ENCODE measurements at places on chromosomes 2 and 18. TPM values are rescaled to one million over a fixed set of nuclear protein-coding genes. Genes with fewer than 3 reads are reported as not detected.
A peak's percentile ranks its signal among the peaks of the same experiment; 100 is the strongest.

- DNase-seq: no peak
Observed at GRCh38 chr2:206452242-206452641, 8.9 kb downstream of the ADAM23 start.

DNA sequence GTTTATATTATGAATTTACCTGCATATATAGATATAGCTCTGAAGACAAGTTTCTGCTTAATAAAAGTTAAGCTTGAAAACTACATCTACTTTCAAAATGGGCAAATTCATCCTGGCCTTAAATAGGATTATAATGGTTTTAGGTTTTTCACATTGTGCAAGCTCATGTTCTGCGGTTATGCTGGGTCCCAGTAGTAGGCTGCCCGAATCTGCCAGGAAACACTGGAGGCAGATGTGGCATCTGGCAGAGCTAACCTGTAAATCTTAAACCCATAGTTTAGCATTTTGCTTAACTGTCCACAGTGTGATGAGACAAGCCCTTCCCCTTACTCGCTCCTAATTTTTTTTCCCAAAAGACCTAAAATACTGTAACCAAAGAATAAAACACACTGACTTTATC, 234.2 kb downstream of the TCF4 start:
- peak; percentile 48 for DNase-seq

DNA sequence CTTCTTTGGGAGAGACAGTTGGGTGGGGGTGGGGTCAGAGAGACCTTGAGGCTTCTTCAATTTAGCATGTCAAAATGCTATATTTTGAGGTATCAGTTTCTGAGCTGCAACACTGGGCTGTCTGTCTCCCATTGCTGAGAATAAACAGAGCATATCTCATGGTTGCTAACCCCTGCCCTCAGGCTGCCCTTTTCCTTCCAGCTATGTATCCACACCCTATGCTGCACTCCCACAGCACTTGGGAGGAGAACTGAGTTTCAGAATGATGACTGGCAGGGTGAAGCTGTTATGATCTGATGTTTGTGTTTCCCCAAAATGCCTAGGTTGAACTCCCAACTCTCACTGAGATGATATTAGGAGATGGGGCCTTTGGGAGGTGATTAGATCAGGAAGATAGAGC, 794.0 kb downstream of the RNF144A start:
- DNase-seq: no peak

DNA sequence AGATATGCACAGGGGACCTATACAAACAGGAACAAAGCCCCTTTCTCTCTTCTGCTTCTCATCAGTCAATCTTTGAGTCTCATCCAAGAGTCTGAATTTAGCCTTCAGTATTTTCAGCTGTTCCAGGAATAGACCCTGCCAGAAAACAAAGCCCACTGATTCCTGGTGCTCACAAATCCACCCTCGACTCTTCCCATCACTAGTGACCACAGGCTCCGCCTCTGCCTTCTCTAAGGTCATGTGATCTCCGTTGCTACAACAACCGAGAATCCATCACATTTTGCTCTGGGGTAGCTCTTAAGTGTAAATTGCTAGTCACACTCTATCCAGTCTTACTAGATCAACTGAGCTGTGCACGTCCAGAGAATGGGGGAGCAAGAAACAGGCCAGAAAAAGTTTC, 46.4 kb upstream of the SPTBN1 start:
- DNase-seq: no peak

- DNase-seq: no peak
Observed at GRCh38 chr2:190716176-190716807, 67.4 kb downstream of the NAB1 start.

GRCh38 chr2:128371248-128371630, 52.6 kb upstream of the HS6ST1 start:
- DNase-seq: no peak

SERPINB5 gene
- 49.4 TPM for total RNA-seq

GRCh38 chr2:230602562-230603230, 109.9 kb upstream of the CAB39 start:
- no peak for DNase-seq

GRCh38 chr2:98704499-98705332, 26.2 kb downstream of the MGAT4A start:
- DNase-seq: no peak

DNA sequence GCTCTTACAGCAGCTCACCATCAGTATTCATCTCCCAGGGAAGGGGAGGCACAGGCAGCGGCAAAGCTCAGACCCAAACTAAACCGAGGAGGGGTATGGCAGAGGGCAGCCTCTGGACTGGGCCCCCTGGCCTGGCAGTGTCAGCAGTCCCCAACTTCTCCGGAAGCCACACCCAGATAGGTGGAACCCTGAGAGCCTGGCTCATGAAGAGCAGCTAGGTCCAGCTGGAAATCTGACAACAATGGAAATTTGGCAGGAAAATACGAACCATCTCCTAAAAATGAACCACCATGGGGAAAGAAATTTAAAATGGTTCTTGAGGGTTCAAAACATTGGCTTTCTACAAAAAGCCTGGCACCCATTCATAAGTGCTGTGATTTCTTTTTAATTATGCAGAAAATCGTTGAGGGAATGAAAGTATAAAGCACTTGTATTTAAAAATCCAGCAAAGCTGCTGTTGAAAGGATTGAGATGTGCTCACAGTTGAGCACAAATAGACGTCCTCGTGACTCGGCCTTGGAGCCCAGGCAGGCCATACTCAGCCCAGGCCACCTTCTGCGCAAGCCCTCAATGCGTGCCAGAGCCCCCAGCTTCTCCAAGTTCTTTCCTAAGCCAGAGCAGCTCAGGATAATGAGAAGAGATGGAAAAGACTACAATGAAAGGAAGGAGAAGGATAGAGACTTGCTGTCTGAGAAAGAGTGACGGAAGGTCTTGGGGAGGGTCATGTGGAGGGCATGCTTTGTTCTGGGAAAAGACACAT, 93.0 kb downstream of the COL6A3 start:
- DNase-seq: no peak

DNA sequence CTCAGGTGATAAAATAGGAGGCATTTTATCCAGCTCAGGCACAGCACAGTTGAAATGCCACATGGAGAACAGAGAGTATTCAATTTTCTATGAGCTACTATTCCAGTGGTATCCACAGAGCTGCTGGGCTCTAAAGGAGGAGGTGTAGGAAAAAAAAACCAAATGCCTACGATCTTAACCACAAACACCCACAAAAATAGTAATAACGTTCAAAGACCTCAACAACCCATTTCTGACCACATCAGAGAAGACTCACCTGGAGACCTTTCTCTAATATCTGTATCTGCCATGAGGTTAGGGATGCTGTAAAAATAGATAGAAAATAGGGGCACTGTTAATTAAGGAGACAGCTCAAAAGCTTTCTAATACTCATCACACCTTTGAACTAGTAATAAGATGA, 294.6 kb upstream of the PARD3B start:
- DNase-seq: no peak

TNS1 gene
- total RNA-seq: 255 TPM

GRCh38 chr2:138516030-138516704, 14.6 kb downstream of the SPOPL start:
- no peak for DNase-seq

COLEC11 gene
- total RNA-seq: not detected

- DNase-seq: no peak
Observed at GRCh38 chr2:20623241-20623640, 27.7 kb downstream of the HS1BP3 start.

DNA sequence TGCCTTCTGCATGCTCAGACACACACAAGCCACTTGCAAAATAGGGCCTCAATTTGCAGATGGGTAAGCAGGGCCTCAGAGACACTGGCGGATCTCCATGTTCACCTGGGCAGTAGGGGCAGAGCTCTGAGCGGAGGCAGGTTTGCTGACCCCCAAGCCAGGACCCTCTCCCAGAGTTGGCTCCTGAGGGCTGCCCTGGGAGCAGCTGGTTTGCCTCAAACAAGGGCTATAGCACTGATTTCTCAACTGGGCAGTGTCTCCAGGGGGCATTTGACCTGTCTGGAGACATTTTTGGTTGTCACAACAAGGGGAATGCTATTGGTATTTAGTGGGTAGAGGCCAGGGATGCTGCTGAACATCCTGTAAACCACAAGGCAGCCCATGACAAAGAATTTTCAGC, 11.6 kb downstream of the GLI2 start:
- no peak for DNase-seq

GRCh38 chr2:136310005-136310495, 192.1 kb upstream of the CXCR4 start:
- no peak for DNase-seq

LYPD1 gene
- 0.72 TPM for total RNA-seq

- DNase-seq: peak; percentile 50
Observed at GRCh38 chr2:229270551-229271410, at the start of gene PID1. Gene PID1, minus strand, starts transcription at chr2:229271287. Its CDS starts 244 bp downstream, at chr2:229271043.

DNA sequence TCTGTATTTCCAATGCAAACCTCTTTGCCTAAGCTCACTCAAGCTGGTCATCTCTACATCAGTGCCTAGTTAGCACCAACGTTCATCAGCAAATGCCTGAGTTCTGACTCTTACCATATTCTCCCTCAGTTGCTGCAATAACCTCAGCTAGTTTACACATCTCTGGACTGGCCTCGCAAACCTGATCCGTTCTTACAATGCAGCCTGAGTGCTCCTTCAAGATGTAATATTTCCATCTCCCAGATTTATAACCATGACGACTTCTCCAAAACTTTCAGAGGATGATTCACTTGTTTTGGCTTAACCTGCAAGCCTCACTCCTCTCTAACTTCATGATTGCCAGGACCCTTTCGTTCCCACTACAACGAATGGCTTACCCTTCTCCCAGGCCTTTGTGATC, 69.7 kb downstream of the DIPK1C start:
- no peak for DNase-seq

DYSF gene
- total RNA-seq: 2.9 TPM

- DNase-seq: no peak
Observed at GRCh38 chr18:72783530-72783929, 84.3 kb downstream of the NETO1 start.

PROKR1 gene
- total RNA-seq: 0.72 TPM

DNA sequence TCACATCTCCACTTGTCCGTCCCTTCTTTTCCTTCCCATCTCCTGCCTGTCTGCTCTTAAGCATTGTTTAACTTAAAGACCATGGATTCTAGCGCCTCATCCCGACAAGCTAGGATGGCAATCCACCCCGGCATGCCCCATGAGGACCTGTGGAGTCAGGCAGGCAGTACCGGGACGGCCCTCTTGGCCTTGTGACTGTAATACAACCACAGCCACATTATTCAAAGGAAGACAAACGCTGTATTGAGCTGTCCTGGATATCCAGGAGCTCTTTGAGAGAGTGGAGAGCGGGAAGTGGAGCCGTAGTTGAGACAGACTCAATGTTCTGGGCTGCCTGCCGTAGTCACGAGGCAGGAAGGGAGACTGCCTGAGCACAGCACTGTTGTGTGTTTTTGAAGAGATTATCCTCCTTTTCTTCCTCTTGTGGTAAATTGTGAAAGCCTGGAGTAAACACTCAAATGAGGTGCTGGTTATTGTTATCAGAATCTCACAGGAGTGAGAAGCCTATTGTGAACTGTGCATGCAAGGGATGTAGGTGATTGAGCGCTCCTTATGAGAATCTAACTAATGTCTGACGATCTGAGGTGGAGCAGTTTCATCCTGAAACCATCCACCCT, 929.8 kb upstream of the CNTNAP5 start:
- no peak for DNase-seq

NTSR2 gene
- not detected for total RNA-seq

MALL gene
- 19.3 TPM for total RNA-seq

DNA sequence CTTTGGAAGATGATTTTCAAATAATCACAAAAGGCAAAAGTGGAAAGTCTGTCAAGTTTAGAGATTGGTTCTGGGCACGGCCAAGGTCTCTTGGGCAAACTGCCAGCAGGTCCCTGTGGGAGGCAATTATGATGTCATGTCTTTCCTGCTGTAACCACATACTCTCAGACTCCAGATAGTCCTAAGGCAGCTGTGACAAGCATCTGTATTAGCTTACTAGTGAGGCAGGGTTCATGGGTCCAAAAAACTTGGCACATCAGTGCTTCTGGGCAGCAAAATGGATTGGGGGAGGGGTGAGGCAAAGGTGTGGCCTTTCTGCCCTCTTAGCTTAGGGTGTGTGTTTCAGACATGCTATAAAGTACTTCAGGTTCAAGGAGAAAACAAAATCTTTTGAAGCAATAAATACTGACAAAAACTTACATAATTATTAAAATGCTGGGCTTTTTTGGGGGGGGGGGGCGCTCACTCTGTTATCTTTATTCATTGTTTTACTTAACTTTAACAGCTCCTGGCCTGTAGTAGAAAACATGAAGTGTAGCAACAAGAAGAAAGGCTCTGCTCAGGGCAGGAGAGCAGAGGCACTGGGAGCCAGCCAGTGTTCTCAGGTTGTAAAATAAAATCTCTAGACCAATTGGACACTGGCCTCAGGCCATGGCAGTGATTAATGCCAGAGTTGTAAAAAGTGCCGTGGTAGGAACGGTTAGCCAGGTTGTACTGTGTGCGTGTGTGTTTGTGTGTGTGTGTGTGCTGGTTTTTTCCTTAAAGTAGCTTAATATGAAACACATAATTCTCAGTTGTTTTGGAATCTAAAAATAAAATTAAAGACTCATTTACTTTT, 14.3 kb upstream of the TANC1 start:
- peak; percentile 72 for DNase-seq

DNA sequence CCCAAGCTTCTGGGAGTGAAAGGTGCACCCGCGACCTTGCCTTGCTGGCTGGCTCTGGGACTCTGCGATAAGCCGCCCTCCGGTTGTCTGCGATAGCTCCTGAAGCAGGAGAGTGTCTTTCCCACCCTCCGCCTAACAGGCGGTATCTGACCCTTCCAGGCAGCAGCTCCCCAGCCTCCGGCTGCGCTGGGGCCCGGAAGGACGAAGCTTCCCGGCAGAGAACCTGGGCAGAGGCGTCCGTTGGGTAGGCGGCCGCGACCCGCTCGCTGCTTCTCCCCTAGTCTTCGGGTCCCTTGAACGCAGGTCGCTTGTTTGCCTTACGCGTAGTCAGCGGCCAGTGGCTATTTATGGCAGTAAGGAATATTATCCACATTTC, 446 bp upstream of the RHBDD1 start:
- DNase-seq: no peak

- DNase-seq: no peak
Observed at GRCh38 chr2:240420206-240421104, 15.0 kb upstream of the GPC1 start.

TTC39C gene
- 25.5 TPM for total RNA-seq

GRCh38 chr2:64996871-64997307, 7.7 kb downstream of the SLC1A4 start:
- DNase-seq: peak; percentile 86

GRCh38 chr2:29162204-29162928, 47.2 kb downstream of the CLIP4 start:
- no peak for DNase-seq

SPP2 gene
- not detected for total RNA-seq

DNA sequence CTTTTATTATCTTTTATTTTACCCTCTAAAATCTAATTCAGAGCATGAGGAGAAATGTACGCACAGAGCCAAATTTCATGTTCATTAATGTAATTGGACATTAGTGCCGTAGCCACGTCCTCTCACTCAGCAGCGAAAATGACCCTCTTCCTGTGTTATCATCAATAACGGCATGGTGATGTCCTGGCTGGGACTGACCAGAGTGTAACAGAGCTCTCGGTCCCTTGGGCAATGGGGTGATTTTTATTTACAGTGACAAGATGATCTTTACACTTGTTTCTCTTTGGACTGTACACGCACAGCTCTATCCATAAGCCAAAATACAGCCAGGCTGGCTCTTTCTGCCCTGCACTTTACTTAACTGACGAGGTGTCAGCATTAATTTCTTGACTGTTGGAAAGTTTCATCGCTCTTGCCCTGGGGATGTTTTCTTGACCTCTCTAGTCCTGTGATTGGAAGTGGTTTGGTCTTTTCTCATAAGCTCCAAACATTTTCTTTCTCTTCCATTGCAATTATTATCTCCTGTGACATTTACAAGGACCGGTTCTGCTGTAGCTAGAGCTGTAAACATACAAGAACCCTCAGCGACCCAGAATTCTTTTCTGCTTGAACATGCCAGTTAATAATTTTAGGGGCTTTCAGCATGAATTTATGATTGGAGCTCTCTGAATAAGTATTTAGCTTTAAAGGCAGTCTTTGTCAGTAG, 308.0 kb upstream of the PIK3C3 start:
- peak; percentile 18 for DNase-seq

Data from umbilical cord (tissue), 2 donors.